Activated naive CD8-positive, alpha-beta T cell treated with anti-CD3 and anti-CD28 coated beads, Interleukin-2, amount 50 U/mL, for 16 hours (primary cell): ENCODE measurements at places on chromosomes 1 and 21.

GRCh38 chr1:224817382-224817781 lies 112.1 kb upstream of the DNAH14 start:
- DNase-seq: no peak

- no peak for DNase-seq
Measured at GRCh38 chr21:42051788-42052187, 19.3 kb upstream of the UMODL1 start.

- no peak for DNase-seq
Measured at GRCh38 chr1:17829579-17829978, 74.4 kb downstream of the ACTL8 start.

DNA sequence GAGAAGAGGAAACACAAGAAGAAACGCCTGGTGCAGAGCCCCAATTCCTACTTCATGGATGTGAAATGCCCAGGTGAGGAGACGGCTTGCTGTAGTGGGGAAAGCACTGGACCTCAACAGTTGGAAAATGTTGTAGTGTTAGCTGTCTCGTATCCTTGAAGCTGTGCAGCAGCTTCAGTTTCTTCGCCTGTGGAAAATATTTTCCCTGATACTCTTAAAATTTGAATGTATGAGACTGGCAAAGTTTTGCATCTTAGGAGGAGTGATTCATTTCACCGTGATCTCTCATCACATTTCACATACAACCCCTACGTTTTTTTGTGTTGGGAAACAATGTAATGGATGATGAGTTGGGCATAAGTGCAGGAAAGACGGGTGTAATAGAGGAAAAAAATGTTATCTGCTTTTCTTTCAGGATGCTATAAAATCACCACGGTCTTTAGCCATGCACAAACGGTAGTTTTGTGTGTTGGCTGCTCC lies 629 bp downstream of the RPS27 start:
- DNase-seq: no peak

GRCh38 chr1:70706381-70707037 lies 295.4 kb downstream of the CTH start:
- DNase-seq: no peak

GRCh38 chr1:39003794-39004193 lies 12.7 kb downstream of the AKIRIN1 start:
- DNase-seq: no peak

DNA sequence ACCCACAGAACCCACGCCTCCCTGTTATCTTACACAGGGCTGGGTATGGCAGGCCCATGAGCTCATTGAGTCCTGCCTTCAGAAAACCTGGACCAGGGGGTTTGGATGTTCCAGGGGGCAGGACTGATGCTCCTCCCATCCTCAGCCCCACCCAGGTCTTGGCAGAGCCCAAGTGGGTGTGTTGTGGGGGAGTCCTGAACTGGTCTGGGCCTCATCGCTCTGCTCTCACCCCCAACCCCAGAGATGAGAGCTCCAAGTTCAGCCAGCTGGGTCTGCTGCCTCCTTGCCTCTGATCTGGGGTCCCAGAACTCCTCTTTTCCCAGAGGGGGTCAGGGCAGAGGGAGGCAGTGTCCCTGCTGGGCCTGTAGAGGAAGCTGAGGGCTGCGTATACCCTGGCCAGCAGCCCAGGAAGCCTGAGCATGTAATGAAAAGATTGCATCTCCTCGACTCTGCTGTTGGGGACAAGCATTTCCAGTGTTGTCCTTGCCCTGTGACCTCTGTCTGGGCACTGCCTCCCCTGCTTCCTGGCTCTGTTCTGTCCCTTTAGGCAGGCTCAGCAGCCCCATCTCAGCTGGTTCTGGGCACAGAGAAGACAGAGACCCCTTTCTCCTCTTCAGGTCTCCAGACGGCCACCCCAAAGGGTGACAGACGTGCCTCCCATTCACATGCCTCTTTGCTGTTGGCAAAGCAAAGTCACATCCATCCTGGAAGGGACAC lies 54.7 kb upstream of the EPS8L3 start:
- DNase-seq: no peak

- DNase-seq: no peak
Measured at GRCh38 chr1:242525360-242525722, 844 bp upstream of the PLD5 start.

DNA sequence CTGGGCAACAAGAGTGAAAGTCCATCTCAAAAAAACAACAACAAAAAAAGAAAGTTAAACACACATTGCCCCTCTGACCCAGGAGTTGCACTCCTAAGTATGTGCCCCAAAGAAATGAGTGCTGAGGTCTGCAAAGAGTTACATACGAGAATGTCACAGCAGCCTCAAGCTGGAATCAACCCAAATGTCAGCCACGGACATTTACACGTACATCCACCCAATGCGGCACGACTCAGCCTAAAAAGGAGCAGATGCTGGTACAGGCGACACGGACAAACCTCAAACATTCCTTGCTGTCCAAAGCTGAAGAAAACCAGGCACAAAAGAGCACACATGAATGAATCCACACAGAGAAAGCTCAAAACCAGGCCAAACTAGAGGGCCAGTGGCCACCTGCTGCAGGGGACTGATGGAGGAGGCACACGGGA lies 46.8 kb upstream of the ECE1 start:
- no peak for DNase-seq

GRCh38 chr1:81414488-81415015 lies 386.2 kb upstream of the ADGRL2 start:
- no peak for DNase-seq

DNA sequence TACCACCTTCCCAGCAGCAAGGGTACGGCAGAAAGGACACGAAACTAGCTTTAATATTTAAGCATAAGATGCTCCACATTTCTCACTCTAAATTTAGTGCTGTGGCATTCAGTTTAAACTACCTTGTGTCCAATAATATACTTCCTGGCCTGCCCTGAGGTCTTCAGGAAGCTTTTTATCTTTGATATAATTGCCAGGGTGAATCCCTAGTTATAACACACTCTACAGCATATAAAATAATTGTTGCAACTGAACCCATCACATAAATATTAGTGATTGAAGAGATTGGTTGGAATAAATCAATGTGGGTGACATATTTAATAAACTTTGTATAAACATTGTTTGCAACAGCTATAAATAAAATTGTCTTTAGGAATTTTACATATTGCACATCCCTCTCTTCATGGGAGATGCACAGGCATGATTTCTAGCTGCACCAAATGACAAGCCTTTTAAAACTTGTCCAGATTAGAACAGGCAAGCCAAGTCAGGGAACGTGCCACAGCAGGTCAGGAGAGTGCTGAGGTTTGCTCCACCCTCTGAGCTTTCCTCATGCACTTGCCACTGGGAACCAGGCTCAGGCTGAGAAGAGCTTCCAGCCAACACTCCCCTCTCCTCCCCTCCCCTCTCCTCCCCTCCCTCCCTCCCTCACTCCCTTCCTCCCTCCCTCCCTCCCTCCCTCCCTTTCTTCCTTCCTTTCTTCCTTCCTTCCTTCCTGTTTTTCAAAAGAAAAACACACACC lies 623.2 kb upstream of the PKN2 start:
- DNase-seq: no peak

DNA sequence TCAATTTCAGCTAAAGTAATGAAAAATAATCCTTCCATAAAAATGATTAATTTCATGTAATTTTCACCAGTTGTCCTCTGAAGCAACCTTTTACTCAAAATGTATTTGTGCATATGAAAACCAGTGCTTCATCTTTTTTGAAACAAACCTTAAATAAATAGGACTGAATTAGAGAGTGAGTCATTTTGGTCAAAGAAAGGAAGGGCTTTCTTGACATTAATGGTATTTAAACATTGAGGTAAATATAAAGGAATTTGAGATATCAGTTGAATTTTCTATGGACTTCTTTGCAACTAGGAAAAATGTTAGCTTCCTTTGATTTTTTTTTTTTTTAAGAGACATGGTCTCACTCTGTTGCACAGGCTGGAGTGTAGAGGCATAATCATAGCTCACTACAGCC lies 38.7 kb downstream of the SNX7 start:
- DNase-seq: no peak

DNA sequence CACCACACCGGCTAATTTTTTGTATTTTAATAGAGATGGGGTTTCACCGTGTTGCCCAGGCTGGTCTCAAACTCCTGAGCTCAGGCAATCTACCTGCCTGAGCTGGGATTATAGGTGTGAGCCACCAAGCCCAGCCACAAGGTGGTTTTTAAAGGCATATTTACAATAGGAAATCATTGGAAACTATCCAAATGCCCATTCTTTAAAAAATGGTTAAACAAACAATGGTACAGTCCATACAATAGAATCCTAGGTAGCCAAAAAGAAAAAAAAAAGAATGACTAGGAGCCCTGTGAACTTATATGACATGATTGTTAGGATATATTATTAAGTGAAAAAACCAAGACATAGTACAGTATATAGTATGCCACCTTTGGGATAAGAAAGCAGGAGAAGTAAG lies 5.3 kb downstream of the ATP2B4 start:
- no peak for DNase-seq

GRCh38 chr1:17865912-17866739 lies 111.0 kb downstream of the ACTL8 start:
- DNase-seq: no peak

DNA sequence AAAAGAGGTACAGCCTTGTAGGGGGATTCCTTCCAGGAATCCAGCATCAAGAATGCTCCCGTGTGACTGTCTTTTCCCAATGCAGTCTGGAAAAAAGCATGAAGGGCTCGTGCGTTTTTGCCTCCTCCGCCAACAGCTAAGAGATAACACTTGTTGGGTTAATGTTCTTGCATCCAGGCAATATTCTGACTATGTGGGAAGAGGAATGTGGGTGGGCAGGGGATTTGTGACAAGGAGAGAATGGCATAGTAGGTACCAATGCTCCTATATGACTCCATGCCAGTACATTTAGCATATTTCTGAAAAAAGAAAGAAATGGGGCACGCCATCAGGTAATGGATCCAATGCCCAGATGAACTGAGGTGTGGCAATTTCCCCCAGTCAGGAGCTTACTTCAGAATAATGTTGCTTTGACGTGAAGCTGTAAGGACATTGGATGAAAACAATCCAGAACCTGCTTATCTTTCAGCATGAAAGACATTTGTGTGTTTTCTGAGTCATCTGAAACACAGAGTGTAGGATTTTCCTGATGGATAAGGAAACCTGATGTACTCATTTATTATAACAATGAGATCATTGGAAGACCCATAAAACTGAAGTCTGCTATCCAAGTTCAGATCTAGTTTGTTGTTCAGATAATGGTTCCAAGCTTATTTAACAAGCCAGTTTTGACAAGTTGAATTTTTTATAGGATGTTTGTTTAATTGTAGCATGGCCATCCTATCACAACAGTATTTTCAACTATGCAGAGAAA lies 105.5 kb downstream of the LYPLAL1 start:
- no peak for DNase-seq

DNA sequence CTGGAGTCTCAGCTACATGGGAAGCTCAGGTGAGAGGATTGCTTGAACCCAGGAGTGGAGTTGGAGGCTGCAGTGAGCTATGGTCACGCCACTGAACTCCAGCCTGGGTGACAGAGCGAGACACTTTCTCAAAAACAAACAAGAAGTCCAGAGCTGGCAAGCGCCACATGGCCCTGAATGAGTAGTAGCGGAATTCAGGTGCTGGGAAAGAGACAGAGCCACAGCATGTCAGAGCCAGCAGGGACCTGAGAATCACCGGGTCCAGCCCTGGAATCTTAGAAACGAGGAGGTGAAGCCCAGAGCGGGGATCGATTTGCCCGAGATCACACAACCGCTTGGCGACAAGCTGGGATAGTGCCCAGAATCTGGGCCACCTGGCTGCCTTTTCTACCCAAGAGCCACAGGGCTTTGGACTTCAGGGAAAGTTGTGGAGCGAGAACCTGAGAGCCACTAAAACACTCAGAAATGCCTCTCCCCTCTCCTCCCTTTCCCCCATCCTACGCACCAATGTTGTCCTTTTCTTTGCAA lies 9.8 kb downstream of the ARL8A start:
- no peak for DNase-seq

DNA sequence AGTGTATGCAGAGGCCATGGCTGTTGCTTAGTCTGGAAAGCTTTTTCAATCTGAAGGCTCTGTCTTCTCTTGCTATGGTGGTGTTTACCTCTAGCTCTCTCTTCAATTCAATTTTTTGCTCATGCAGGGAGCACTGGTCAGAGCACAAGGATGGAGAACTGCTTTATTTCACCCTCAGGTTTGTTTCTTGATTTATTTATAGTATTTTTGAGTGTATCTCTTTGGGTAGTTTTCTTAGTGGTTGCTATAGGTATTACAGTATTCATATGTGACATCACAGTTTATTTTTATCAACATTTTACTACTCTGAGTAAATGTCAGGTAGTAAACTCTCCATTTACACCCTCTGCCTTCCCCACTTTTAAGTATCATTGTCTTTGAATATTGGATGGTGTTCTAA lies 147.9 kb downstream of the RASAL2 start:
- DNase-seq: no peak

DNA sequence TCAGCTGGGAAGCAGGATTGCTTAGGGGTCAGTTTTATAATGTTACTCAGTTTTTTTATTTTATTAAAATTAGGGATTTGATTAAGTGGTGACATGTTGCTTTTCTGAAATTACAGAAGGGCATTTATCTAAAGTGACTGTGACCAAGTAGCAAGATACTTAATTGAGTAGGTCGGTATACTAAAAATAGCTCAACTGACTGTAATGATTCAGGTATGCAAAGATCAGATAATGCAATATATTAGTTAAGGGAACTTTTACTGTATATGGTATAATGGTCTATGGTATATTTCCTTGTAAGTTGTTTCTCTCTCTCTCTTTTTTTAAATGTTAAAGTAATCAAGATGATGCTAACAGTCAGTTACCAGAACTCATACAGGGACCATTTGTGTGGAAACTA lies 26.2 kb downstream of the RLF start:
- no peak for DNase-seq

DNA sequence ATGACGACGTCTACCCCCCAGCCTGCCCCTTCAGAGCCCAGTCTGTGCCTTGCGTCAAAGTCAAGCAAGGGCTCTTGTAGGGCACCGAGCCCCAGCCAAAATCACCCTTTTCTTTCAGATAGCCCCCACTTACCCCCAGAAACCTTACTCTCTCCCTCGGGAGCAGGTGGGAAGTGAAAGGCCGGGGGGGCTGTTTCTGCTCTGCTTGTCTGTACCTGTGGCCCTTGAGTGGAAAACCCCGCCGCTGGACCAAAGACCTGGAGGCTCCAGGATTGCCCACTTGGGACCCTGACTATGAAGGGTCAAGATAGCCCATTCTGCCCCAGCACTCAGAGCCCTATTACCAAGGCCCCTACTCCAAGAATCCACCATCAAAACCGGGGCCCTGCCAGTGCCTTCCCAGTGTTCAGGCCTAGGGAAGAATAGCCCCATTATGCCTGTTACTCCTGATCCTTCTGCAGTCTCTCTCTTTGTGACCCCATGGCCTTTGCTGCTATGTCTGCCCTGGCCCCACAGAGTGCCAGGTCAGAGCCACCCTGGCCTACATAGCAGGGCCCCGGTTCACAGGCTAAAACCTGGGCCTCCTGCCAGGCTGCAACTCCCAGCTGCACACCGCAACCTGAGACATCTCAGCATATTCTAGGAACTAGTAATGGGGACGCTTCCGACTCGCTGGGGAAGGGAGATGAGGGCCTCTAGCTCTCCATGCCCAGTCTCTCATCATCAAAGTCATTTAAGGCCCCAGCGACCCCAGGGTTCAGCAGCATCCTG lies 22.2 kb upstream of the HPDL start:
- no peak for DNase-seq
